ENCODE measurements at places on chromosomes 7 and 10. TPM values are rescaled to one million over a fixed set of nuclear protein-coding genes. Genes with fewer than 3 reads are reported as not detected.

TRIL gene
- total RNA-seq: not detected

UNC5B gene
- 36.6 TPM for total RNA-seq

MMS19 gene
- 38.2 TPM for total RNA-seq

CDK14 gene
- total RNA-seq: 8.7 TPM

KCP gene
- total RNA-seq: 0.53 TPM

NUP205 gene
- total RNA-seq: 45.0 TPM

GGCT gene
- 57.9 TPM for total RNA-seq

MYPN gene
- total RNA-seq: not detected

SCART1 gene
- 1.1 TPM for total RNA-seq

FRAT1 gene
- total RNA-seq: 1.5 TPM

ASB15 gene
- total RNA-seq: not detected

TACR2 gene
- under 0.01 TPM for total RNA-seq

DYDC2 gene
- total RNA-seq: not detected

GNAT3 gene
- total RNA-seq: not detected

TYW1B gene
- total RNA-seq: 3.2 TPM

ANTXRL gene
- total RNA-seq: not detected

EEPD1 gene
- 2.3 TPM for total RNA-seq

TMEM273 gene
- not detected for total RNA-seq

CYP2C18 gene
- 20.9 TPM for total RNA-seq

SMO gene
- total RNA-seq: 5.0 TPM

Measured in bronchial epithelial cell (primary cell).